ENCODE measurements at places on chromosomes 3 and 15.

DNA sequence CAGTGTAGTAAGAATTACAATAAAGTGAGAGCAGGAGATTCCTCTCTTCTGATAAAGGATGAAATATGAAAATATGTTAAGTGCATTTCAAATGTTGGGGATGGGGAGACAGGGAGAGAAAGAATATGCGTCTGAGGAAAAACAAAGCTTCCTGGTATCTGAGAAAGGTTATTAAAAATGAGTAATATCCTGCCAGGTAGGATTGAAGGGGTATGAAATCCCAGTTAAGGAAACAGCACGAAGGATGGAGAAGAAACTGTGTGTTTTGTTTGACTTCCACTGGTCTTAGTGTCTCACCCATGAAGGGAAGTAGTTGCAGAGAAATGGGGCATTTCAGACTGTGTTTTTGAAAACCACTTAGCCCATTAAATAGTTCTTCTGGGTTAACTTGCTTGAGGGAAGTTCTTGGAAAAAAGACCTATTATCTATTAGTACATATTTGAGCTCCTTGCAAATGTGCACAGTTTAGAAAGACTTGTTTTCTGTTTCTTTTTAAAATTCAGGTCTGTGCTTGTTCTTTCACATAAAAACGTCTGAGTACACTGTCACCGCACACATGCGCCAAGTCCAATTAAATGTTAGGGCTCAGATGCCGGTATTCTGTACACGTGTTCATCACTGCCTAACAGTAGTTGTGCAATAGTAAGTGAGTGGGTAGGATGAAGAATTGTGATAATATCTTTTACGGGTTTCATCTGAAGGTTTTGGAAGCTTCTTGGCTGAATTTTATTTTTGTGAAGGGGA lies 196.1 kb upstream of the P2RY1 start:
- DNase-seq = peak; percentile 68

DNA sequence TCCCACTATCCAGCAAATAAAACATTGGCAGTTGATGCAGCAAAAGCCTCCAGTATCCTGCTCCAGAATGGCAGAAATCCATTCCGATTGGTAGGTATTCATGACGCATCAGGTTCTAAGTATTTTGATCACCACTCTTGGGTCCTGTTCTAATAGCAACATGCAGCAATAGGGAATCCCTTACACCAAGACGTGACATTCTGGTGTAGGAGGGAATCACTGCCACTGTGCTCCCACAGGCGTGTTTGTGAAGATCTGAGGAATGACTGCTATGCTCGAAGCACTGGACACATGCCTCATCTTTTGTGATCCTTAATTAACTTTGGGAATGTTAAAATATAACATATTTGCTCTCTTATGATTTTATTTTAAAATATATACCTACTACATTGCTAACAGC lies 552.9 kb downstream of the MECOM start:
- DNase-seq = no peak

GRCh38 chr3:56858331-56858730 lies 56.6 kb upstream of the ARHGEF3 start:
- no peak for DNase-seq

DNA sequence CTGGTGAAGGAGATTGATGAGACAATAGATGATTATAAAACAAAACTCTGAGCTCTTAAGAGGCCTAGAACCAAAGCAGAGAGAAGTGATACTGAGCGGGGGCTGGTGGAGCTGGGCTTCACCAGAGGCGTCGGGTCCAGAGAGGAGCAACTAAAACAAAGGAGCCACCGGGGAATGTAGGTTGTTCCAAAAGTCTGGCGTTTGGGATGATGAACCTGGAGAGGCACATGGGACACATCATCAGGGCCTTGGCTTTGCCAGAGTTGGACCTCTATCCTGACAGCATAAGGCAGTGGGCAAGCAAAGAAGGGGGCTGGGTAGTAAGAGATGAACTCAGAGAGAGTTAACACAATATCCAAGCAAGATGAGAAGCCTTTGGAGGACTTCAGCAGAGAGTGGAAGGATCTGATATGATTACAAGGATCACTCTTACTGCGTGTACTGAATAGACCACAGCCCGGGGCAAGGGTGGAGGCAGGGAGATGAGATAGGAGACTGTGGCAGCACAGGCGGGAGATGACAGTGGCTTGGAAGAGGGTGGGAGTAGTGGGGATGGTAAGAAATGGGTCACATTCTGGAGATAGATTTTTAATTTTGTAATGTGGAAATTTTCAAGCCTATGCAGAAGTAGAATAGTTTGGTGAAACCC lies 36.0 kb upstream of the RASA2 start:
- DNase-seq = no peak

DNA sequence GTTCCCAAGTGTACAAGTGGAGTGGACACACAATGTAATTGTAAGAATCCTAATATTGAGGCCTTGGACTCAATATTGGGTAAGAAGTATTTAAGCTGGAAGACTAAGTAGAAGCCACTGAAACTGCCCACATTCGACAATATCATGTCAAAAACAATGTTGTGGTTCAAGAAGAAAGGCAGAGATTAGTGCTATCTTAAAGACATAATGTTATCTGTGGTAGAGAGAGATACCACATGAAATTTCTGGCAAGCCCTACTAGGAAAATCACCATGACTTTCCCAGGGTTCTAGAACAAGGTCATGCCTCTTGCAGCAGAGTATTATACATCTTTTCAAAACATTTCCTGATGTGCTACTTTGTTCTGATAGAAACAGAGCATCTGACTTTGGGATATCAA lies 192.6 kb downstream of the RAP2B start:
- no peak for DNase-seq

Data from eye (tissue), 1 donor.